ENCODE measurements at places on chromosomes 5 and 9.
A peak's percentile ranks its signal among the peaks of the same experiment; 100 is the strongest.

- DNase-seq: no peak
Measured at GRCh38 chr5:135340568-135340967, 58.5 kb downstream of the MACROH2A1 start.

GRCh38 chr9:115327436-115328122, 209.6 kb upstream of the TNC start:
- peak; percentile 38 for DNase-seq

DNA sequence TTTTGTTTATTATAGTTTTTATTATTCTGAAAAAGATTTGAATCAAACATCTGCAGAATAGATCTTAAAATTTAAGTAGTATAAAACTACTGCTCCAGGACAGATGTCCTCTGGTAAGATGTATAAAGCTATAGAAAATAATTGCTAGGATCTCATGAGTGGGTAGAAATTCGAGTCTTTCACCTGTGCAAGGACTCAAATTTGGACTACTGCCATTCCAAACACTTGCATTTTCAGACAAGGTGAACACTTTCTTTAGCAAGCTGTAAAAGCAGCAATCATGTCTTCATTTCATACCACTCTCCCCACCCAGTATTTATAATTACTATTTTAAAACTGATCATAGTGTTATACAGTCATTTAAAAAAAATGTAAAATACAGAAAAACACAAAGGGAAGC, 20.7 kb downstream of the SKP2 start:
- DNase-seq: no peak

DNA sequence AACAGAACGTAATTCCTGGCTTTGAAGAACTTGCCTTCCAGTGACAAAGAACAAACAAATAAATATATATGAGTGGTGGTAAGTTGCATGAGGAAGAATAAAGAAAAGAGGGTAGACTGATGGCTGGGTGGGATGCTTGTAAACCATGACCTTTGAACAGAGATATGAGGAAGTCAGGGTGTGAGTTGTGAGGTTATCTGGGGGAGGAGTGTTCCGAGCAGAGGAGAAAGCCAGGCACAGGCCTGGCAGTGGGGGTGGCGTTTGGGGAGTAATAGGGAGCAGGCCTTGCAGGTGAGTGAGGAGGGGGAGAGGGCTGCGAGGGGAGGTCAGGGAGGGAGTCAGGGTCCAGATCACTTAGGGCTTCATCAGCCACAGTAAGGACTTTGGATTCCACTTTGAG, 213.4 kb downstream of the PTTG1 start:
- no peak for DNase-seq

DNA sequence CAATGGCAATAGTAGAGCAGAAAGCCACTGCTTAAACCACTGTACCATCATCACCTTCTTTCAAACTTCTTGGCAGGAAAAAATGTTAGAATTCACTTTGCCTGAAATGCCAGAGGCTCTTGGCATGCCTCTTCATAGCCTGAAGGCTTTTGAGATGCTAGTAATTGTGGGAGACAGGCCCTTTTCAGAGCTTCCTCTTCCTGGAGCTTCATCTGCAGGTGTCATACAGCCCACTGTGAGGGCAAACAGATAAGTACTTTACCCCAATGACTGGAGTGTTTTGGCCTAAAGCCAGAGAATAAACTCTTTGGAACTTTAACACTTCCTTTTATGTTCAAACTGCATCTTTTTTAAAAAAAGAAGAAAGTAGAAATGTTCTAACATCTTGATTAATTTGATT, 81.3 kb upstream of the TMEM171 start:
- DNase-seq: no peak

DNA sequence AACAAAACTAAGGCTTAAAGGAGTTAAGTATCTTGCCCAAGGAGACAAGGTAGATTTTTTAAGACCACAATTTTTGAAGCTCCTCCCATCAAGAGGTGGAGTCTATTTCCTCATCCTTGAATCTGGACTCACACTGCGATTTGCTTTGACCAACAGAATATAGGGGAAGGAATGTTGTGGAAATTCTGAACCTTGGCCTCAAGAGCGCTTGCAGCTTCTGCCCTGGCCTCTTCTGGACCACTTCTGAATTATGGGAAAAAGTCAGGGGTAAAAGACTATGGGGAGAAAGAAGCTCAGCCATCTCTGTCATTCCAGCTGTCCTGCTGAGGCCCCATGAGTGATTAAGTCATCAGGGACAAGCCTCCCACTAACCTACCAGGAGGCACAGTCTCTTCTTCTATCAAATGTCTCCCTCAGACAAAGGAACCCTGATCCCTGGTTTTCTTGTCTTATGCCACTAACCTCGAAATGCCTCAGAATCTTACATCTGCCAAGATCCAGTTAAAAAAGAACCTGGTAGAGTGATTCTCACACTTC, 25.9 kb downstream of the MAPKAP1 start:
- DNase-seq: no peak

DNA sequence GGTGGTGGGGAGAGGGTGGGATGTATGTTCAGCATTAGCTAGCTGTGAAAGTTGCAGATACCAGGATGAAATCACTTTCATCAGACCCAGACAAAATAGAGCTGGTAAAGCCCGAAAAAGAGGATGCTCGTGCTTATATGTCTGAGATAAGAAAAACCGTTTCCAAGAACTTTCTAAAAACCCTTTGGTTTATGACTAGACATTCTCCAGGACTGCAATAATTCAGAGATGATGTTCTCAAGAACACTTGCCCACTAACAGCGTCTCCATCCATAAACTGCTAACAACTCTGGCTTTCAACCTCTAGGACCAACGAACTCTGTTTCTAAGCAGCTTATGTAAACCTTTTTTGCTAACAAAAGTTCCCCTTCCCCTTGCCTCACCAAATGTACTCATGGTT, 8.4 kb upstream of the AMACR start:
- no peak for DNase-seq

DNA sequence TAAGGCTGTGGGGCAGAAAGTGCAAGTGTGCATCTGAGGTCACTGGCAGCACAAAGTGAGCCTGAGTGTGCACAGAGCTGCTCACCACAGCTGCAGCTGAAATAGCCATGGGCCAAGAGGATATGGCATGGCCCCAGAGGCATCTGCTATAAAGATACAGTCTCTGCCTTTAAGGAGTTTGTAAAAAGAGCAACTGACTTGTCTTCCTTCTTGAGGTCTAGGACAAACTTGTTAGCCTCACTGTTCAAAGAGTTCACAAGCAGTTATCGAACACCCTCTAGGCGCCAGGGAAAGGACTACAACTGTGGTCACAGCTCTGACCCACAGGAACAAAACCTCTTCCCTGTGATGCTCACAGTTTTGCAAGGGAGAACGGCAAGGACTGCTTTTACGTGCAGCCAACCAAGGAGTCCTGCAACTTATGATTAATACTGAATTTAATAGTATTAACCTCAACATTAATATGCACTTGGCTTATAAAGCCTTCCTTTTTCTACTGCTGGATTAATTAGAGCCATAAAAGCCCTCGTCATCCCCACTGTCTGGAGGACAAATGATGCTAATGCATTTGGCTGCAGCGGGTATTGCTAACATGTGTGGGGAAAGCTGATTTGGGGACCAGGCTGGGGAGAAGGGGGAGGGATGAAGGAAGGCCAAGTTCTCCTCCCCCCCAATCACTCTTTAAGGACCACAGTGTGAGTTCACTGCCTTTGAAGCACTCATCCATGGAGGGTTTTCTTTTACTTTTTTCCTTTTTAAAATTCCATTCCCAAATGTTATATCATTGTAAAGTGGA, 189.8 kb upstream of the TRIM32 start:
- DNase-seq: peak; percentile 61

GRCh38 chr9:4844056-4844838, 51.5 kb downstream of the RCL1 start:
- no peak for DNase-seq

DNA sequence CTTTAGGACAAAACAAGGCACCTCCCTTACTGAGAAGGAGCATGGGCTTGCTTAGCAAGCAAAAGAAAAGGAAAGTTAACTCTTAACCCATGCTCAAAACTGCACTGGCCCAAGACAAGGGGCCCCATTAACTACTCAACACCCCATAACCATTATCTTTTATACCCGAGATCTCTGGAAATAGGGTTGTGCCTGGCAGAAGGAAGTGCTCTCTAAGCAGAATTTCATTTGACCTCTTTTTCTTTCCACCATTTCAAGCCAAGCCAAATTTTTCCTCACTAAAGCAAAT, 167.2 kb downstream of the RASEF start:
- DNase-seq: no peak

DNA sequence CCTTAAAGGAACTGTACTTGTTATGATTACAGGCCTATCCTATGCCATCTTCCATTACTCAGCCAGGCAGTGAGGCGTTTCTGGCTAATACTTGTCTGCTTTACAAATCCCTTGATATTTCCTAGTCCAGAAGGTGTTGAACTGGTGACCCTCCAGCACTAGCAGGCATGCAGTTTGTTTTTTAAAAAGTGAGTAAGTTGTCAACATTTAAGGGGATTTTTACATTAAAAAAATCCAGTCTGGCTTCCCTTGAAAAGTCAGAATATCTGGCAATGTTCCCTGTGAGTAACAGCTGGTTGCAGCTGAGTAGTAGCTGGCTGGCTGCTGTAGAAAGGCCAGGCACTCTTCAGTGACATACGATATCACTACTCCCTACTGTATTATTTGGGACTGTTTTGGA, 21.8 kb downstream of the GRIN3A start:
- DNase-seq: no peak

GRCh38 chr9:97632248-97632984, 752 bp downstream of the TSTD2 start:
- peak; percentile 68 for DNase-seq

DNA sequence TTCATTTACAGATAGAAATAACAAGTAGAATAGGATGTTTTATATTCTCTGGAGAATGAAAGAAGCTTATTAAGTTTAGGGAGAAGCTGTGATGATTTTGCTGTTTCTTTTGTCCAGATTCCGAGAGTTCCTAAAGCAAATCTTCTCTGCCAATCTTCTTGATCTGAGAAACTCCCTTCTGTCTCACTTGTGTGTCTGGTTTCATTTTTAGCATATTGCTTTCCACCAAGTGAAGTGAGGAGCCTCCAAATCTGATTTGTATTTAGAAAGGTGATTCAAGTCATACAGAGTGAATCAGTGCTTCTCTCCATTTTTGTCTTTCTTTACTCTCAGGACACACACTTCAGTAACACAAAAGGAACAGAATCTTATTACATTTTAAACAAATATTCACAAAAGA, 48.4 kb downstream of the STX17 start:
- DNase-seq: no peak

DNA sequence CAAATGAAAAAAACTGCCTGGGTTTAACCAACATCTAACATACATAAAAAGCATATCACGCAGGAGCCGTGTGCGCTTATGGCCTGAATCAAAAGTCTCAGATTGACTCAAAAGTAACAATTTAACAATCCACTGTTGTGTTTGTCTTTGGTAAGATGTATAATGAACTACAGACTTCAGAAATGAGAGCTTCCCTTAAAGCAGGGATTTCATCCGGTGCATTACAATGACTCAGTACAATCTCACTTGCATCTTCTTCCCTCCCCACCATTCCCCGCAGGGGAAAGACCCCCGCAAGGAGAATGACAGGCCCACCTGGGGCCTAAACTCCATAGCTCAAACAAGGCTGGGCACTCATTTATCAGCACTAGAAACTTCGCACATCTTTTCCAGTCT, 1.4 kb downstream of the ZFR start:
- DNase-seq: peak; percentile 35

DNA sequence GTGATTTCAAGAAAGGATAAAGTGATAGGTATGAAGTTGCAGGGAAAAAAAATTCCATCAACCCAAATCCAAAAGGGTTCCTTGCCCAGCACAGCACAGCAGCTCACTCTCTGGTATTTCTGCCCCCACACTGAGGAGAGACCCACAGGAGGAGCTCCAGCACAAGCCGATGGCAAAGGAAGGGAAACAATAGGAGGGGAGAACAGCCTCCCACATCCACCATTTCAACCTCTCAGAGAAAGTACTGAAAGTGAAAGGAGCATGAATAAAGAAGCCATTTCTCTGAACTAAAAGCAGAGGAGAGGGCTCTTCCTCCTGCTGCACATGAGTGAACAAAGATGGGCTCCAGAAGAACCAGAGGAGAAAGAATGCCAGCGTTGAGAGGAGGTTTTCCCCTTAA, 54.9 kb upstream of the ZSWIM6 start:
- peak; percentile 64 for DNase-seq

DNA sequence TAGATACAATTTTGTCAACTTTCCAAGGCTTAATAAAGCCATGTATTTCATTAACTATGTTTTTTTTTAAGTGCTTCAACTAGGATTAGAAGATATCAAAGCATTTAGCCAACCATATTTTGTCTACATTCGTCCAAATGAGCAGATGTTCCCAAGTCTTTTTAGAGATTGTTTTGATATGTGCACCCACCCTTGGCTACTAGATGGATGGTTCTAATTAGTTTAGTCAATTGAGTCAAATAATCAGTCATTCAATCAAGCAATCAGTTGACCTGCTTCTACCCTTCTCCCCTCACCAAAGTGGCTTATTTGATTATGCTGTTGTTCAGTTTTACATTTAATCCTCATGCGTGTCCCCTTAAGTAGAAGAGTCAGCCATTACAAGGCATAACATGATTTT, 319.5 kb upstream of the TNC start:
- DNase-seq: no peak

- peak; percentile 66 for DNase-seq
Measured at GRCh38 chr5:116137544-116138378, 52.9 kb downstream of the COMMD10 start.

DNA sequence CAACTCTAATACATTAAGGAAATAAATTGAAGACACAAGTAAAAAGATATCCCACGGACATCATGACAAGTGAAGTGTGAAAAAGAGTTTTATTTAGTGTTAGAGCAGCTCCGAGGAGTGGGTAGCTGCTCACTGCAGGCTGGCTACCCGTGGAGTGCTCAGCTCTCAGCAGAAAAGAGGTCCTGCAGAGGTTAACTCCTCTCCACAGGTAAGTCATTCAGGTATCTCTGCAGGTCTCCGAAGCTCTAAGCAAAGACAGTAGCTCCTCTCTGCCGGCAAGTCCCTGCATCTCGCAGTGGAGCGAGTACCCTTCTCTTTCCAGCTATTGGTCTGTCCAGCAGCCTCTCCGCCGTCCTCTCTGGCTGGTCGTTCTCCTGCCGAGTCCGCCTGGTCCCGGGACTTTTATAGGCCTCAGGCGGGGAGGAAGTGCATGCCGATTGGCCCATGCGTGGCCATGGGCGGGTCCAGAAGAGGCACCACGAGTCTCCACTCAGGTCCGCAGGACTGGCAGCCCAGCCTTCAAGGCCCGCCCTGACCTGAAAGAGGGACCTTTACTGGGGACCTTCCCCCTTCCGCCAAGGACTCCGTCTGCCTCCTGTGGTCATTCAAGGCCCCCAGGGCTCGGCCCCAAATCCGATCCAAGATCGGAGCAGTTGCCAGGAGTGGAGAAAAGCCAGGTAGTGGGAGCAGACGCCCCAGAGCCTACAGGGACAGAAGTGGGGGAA, 29.9 kb downstream of the BTNL9 start:
- no peak for DNase-seq

DNA sequence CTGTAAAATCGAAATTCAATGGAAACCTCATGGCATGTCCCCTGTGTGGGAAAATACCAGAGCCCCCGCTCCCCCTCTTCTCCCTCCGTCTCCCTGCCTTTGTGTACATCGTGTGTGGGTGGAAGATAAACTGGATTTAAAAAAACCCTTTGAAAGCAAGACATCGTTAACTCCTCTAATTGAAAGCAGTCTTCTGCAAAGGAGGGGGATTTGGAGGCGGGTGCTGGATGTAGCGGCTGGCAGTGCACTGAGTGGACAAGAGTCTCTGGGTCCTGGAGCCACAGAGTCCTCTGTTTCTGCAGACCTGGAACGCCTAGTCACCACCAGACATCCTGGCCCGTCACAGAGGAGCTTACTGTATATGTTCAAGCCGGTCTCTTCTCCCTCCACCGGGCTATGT, 169.4 kb downstream of the PAPPA start:
- DNase-seq: peak; percentile 44

All from foreskin fibroblast (primary cell).